ENCODE measurements at places on chromosomes 6 and 20.
A peak's percentile ranks its signal among the peaks of the same experiment; 100 is the strongest.

- no peak for DNase-seq
Observed at GRCh38 chr20:8183526-8183925, 51.5 kb downstream of the PLCB1 start.

DNA sequence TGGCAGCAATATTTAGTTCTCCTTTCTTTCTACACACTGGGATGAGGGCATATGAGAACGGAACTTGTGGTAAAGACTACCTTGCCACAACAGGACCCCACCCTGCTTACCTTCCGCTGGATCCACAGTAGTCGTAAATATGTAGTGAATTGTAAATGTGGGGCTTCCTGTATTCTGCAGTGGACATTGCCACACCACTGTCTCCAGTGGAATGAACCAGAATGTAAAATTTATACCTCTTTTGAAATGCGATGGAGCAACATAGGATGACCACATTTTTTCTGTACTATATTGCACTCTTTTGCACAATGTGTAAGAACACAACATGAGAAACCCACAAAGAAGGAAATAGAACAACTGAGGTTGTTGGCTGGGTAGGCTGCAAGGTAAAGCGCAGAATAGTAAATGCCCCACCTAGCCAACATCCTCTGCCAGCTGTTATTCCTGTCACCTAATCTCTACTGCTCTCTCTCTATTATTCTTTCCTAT lies 16.1 kb upstream of the RIPOR2 start:
- no peak for DNase-seq

- DNase-seq, result peak; percentile 77
Observed at GRCh38 chr6:127515794-127516661, 3.1 kb downstream of the MTCL3 start.

DNA sequence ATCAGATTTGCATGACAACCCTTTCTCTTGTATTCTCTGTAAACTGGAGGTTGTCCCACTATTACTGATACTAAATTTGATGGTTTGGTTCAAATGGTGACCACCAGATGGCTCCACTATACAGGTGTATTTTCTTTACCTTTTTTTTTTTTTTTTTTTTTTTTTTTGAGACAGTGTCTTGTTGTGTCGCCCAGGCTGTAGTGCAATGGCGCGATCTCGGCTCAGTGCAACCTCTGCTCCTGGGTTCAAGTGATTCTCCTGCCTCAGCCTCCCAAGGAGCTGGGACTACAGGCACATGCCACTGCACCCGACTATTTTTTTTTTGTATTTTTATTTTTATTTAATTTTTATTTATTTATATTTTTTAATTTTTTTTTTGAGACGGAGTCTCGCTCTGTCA lies 6.6 kb upstream of the WTAP start:
- peak; percentile 60 for DNase-seq

GRCh38 chr6:142444881-142445301 lies 143.1 kb downstream of the ADGRG6 start:
- DNase-seq, result no peak

DNA sequence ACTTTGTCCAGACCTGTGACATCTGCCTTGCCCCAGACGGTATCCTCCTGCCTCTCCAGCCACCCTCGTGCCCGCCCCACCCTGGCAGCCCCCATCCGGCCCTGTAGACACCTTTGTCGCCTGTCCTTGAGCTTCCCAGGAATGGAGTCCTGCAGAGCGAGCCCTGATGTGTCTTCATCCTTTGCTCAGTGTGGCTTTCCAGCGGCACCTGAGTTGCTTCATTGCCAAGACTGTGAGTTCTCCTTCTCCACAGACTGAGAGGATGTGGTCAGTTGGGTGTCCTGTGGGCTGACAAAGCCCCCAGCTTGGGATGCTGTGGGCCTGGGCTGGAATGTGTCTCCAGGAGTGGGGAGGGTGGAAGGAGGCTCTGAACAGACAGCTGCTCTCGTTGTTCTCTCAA lies 1.7 kb upstream of the CST4 start:
- DNase-seq, result no peak

DNA sequence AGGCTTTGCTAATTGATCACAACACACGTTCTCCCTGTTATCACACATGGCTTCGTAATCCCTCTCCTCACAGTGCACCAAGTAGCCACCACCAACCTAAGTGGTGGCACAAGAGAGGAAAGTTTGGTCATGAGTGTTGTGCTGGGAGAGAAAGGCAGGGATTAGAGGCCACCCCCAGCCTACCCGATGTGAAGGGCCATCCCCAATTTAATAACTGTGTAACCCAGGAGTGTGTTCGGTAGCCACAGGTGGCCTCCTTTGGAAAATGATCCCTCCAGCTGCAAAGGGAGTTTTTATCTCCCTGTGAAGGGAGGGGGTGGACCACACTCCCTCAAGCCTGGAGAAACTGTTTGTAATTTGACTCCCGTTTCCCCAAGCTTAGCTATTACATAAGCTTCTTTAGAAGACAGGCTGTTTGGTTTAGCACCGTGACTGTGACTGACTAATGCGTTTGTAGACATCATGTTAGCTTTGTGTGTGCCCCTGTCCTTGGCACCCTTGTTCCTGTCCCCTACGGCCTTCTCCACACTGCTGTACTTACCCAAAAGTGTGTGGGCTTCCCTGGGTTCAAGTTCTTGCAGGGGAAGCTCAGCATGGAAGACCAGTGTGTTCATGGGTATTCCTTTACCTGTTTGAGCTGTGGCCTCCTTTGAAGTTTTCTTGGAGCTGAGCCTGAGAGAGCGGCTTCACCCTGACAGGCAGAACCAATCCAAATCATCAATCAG lies 20.6 kb downstream of the PPP1R16B start:
- no peak for DNase-seq

DNA sequence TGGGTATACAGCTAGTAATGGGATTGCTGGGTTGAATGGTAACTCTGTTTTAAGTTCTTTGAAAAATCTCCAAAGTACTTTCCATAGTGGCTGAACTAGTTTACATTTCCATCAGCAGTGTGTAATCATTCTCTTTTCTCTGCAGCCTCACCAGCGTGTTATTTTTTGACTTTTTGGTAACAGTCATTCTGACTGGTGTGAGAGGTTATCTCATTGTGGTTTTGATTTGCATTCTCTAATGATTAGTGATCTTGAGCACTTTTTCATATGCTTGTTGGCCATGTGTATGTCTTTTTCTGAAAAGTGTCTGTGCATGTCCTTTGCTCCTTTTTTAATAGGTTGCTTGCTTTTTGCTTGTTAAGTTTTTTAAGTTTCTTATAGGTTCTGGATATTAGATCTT lies 194.2 kb upstream of the PHACTR1 start:
- DNase-seq, result no peak

- peak; percentile 52 for DNase-seq
Observed at GRCh38 chr20:37901654-37902503, 1.0 kb upstream of the VSTM2L start.

Measured in activated CD8-positive, alpha-beta T cell treated with anti-CD3 and anti-CD28 coated beads for 36 hours (primary cell).